ENCODE measurements at places on chromosomes 7 and 10.

DNA sequence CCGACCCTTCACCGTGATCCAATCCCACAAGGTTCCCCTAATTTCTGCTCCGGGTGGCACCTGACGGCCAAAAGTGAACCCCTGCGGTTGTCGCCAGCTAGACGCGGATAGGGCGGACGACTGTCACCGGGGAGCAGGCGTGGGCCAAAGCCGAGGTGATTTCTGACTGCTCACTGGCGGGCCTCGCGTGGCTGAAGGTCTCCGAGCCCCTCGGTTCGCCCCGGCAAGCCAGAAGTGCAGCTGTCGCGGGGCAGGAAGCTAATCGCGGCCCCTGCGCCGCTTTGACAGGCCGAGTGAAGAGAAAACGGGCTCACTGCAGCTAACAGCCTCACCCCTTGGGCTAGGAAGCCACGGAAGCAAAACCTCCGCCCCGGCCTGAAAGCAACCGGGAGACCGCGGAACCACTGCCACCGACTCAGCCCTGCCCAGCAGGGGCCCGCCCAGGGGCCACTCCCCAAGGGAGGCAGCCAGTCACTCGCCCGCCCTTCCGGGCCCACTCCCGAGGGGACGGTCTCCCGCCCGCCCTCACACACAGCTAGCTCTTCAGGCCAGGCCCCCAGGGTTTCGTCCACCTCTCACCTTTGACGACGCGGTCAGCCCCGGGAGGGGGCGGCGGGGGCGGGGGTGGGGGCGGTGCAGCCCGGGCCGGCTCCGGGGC lies 469 bp downstream of the PPP3CB start:
- H3K36me3 ChIP-seq = no peaks in the 10 kb centered on the region
- H3K4me1 ChIP-seq = peaks cover 37% of the 10 kb centered on the region
- peak overlapping the region; percentile 71 for H3K4me3 ChIP-seq

DNA sequence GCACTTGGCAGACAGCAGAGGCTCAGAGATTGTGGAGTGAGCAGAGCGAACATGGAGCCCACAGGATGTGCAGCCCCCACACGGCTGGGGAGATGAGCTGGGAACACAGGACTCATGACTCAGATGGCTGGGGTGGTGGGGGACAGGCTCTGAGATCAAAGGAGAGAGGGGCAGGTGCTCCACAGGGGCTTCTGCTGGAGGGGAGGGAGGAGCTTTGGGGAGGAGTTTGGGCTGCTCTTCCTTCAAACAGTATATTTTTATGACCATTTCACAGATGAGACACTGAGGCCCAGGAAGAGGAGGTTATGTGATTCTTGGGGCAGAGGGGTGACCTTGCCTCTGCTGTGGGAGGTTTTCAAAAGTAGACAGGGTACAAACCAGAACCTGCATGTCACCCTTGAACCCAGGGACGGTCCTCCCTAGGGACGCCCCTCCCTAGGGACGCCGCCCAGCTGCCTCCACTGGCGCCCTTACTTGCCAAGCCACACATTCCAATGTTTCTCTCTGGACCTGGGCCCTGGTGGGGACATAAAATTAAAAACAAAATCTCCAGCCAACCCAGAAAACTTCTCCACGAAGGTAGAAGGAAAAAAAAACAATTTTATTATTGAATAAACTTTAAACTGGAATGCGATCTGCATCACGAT lies 981 bp upstream of the CRYGN start:
- H3K27me3 ChIP-seq = peaks cover 12% of the 10 kb centered on the region
- H3K27ac ChIP-seq = peak overlapping the region; percentile 4
- peak; percentile 28 for DNase-seq
- no peaks in the 10 kb centered on the region for H3K36me3 ChIP-seq

GRCh38 chr7:63968629-63969028 lies 30.0 kb upstream of the ZNF722 start:
- H3K4me3 ChIP-seq = no peak overlapping the region
- no peaks in the 10 kb centered on the region for H3K4me1 ChIP-seq
- H3K36me3 ChIP-seq = no peaks in the 10 kb centered on the region

GRCh38 chr7:46115410-46115809 lies 194.3 kb upstream of the IGFBP3 start:
- no peak overlapping the region for H3K4me3 ChIP-seq
- no peaks in the 10 kb centered on the region for H3K36me3 ChIP-seq
- no peak for DNase-seq
- no peak overlapping the region for H3K27ac ChIP-seq
- no peaks in the 10 kb centered on the region for H3K4me1 ChIP-seq

- H3K4me1 ChIP-seq = no peaks in the 10 kb centered on the region
- H3K27ac ChIP-seq = no peak overlapping the region
- H3K4me3 ChIP-seq = no peak overlapping the region
- no peak for DNase-seq
- H3K27me3 ChIP-seq = no peaks in the 10 kb centered on the region
- peaks cover 49% of the 10 kb centered on the region for H3K36me3 ChIP-seq
Observed at GRCh38 chr10:13608246-13608853, 21.6 kb downstream of the PRPF18 start.

DNA sequence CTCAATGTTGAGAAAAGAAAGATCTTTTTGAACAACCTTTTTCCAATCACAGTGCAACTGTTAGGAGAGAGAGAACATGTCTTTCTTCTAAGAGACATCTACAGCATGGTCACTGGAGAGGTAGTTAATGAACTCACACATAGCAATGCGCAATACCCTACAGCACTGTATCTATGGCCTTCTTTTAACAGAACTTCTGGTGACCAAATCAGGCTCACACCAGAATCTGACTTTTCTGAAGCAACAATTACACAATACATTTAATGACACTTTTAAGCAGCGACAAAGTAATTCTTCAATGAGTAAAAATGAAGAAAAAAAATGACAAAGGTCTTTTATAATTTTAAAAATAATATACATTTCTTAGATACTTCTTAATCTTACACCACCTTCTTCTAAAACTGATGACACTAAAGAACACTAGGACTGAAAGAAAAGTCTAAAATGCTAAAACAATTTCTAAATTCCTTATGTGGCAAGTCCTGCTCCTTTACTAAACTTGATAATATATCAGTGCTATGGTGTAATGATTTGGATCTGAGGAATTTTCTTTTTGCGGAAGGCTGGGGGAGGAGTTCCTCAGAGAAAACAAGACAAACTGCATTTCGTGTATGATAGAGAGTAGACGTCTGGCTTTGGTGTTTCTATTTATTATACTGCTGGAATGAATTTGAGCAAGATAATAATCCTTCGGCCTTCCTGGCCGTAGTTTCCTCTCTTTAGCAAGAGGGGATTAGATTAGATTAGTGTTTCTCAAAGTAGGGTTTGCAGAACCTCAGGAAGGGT lies 166.3 kb downstream of the ZNF438 start:
- no peaks in the 10 kb centered on the region for H3K4me1 ChIP-seq
- no peak for DNase-seq
- H3K27ac ChIP-seq = no peak overlapping the region
- no peaks in the 10 kb centered on the region for H3K36me3 ChIP-seq

Measured in spleen (tissue), 13 donors.